Thymus (tissue), 14 donors: ENCODE measurements at places on chromosomes 5 and 9. TPM values are rescaled to one million over a fixed set of nuclear protein-coding genes. Genes with fewer than 3 reads are reported as not detected.
A peak's percentile ranks its signal among the peaks of the same experiment; 100 is the strongest.

Gene BARHL1
- total RNA-seq = not detected

Gene CDX1
- total RNA-seq = 0.85 TPM

GRCh38 chr5:77427998-77428397 lies 64.1 kb downstream of the WDR41 start:
- DNase-seq = no peak

- DNase-seq = no peak
Measured at GRCh38 chr5:140253985-140254384, 48.9 kb downstream of the PFDN1 start.

Gene TMEM215
- total RNA-seq = not detected

Gene TLX3
- total RNA-seq = not detected

Gene IL31RA
- 3.3 TPM for total RNA-seq

GRCh38 chr5:179730852-179731251 lies 1.8 kb upstream of the MAML1 start:
- DNase-seq = no peak

GRCh38 chr9:123338710-123339665 lies 17.0 kb upstream of the CRB2 start:
- DNase-seq = peak; percentile 62

Gene ATG10
- 12.7 TPM for total RNA-seq

Gene PKN3
- 3.8 TPM for total RNA-seq

GRCh38 chr9:131669269-131670157 lies 70.4 kb downstream of the RAPGEF1 start:
- no peak for DNase-seq

GRCh38 chr9:21965401-21965951 lies 28.7 kb downstream of the CDKN2A start:
- DNase-seq = no peak

DNA sequence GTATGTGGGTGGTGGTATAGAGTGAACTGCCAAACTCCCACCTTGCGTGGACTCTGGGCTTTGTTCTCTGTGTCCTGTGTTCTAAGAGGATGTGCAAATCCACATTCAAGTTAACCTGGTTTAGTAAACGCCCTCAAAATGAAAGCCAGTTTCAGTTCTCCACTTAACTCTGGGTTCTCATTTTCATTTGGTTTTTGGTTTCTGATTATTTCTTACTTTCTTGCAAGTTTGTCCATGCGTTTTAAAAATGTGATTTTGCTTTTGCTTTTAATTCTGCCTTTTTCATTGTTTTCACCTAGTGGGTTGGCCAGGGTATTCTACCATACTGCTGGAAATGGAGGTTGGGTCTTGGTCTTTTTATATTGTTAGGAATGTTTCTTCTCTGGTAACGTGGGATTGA lies 38.2 kb downstream of the GALNT10 start:
- no peak for DNase-seq

- DNase-seq = no peak
Measured at GRCh38 chr5:54758038-54758437, 227.4 kb downstream of the ESM1 start.

- no peak for DNase-seq
Measured at GRCh38 chr9:72788966-72789735, 163.7 kb downstream of the ALDH1A1 start.

GRCh38 chr5:8644377-8644776 lies 775.4 kb downstream of the MTRR start:
- DNase-seq = no peak

DNA sequence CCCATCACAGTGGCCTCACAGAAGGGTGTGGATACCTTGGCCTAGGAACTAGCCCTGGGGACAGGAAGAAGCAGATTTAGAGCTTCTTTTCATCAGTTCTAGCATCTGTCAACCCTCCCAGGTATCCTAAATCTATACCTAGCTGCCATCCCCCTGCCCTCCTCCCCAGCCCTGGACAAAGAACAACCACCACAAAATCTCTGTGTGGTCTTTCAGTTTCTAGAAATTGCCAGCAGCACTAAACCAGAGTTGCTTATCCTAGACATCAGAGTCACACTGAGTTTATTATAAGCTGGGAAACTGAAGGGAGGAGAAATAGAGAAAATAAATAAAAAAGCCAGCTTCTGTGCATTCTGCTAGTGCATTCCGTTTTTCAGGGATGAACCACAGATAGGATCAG lies 14.6 kb downstream of the CCDC180 start:
- DNase-seq = no peak

DNA sequence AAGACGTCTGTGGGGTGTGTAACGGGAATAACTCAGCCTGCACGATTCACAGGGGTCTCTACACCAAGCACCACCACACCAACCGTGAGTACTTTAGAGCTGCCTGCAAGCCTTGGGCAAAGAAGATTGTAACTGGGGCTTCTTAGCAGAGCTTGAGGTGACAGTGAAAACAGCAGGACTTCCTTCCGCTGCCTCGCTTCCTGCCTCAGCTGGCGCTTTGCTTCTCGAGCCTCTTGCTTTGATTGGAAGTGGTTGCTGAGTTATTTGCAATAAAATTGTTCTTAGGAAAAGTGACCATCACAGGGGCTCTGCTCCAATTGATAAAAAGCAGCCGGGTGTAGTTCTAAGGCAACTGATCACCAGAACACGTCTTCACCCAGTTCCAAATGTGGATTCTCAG lies 99.1 kb downstream of the ADAMTS16 start:
- DNase-seq = no peak

DNA sequence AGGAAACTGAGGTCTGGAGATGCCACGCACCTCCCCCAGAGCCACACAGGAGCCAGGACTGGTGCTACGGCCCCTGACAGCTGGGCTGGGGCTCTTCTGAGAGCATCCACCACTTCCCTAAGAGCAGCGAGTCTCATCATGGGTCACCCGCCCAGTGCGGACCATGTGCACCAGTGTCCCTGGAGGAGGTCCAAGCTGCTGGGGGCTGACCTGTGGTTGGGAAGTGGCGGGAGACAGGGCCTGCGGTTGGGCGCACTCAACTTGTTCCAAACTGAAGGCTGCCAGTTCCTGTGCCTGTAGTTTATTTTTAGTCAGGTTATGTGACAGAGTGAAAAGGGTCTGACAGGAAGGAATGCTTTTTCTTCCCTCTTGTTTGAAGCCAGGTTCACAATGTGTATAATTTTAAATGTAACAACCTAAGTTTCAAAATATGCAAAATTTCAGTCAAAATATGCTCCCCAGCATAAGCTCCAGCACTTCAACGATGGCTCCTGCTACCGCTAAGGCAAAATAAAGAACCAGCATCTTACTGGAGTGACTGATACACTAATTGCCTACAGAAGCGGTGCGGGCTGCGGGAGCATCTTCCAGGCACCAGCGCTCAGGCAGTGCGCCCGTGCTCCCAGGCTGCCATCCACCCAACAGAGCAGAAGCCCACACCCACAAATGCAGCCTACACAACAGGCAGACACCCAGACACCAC lies 14.8 kb downstream of the BARHL1 start:
- DNase-seq = no peak

DNA sequence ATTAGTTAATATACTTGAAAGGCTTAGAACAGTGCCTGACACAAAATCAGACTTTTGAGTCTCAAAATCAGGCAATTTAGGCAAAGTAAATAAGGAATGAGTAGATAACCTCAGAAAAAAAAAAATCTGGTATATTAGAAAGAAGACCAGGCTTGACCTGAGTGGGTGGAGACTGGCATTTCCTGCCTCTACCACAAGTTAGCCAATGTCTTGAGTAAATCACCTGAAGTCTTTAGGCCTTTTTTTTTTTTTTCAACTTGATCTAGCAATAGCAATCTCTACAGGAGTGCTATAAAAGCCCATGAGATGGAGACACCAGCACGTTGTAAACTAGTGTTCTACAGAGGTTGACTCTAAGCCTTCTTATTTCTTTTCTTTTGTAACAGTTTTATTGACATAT lies 104.2 kb upstream of the RASEF start:
- DNase-seq = no peak

GRCh38 chr5:138936225-138936967 lies 61.3 kb upstream of the LRRTM2 start:
- no peak for DNase-seq

DNA sequence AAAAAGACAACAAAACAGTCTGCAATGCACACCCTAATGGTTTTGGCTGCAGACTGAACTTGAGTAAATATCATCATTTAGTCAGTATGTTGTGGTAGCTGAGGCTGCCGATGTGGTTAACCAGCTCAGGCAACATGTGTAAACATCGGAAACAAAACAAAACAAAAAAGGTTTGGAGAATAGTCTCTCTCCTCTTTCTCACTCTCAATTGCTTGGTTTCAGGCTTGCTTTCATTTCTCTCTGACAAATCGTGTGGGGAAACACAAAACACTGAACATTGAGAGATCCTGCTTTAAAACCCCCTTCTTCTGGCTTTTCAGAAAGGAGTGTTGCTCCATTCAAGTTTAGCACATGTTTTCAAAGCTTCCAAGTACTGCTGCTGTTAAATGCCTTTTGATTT lies 453.3 kb downstream of the BNC2 start:
- DNase-seq = peak; percentile 65

Gene GNA14
- 0.47 TPM for total RNA-seq

Gene LRRC14B
- total RNA-seq = 0.90 TPM

DNA sequence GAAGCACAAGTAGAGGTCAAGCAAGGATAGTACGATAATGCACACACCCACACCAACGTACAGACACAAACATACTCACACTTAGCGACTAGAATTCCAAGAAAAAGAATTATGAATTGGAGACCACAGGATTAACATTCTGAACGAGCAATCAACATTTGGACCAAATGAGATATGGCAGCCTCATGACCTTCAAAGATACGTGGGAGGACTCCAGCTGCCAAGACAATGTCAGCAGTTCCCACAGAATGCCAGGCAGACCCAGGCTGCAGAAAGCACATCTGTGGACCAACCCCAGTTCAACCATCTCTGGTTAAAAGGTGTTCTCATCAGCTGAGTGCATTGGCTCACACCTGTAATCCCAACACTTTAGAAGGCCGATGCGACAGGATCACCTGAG lies 187.6 kb upstream of the GRAMD2B start:
- no peak for DNase-seq

Gene ARHGEF37
- total RNA-seq = 1.1 TPM

DNA sequence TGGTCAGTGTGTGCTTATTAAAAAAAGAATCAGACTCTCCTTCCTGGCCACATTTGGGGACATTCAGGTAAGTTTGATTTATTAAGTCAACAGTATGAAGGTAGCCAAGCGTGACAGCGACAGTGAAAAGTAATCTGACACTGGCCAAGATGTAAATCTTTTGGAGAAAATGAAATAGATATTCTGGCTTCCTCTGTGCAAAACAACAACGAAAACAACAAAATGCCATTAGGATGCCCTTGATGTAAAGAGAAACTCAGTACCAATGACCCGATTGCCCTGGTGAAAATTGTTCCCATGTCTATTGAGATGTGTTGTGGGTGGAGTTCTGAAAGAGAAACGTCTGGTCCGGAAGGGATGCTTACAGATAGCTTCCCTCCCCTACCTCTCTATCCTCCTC lies 267.8 kb downstream of the MAT2B start:
- DNase-seq = no peak

GRCh38 chr9:93127395-93127911 lies 6.6 kb downstream of the NINJ1 start:
- DNase-seq = no peak

DNA sequence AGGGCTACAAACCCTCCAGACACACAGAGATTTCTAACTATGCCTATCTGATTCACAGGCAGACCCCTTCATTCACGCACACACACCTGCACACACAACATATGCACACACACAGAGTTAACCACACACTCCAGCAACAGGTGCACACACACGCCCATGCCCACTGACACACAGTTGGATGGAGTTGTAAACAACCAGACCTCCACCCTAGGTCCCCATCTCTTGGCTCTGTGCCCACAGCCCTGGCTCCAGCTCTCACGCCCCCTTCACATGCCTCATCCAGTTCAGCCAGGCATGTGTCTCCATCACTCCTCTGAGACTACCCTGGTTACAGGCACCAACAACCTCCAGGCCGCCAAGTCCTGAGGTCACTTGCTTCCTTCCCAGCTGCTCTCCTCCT lies 61.1 kb downstream of the PSD2 start:
- no peak for DNase-seq

Gene HK3
- total RNA-seq = 3.2 TPM

Gene NUP214
- 31.3 TPM for total RNA-seq

Gene LCP2
- 73.7 TPM for total RNA-seq

Gene INSYN2B
- total RNA-seq = not detected
